Activated naive CD8-positive, alpha-beta T cell treated with anti-CD3 and anti-CD28 coated beads for 36 hours (primary cell): ENCODE measurements at places on chromosomes 4 and X. TPM values are rescaled to one million over a fixed set of nuclear protein-coding genes. Genes with fewer than 3 reads are reported as not detected.

Gene FRMPD4
- not detected for total RNA-seq

Gene NAA15
- 131 TPM for total RNA-seq

- DNase-seq: no peak
These were observed 25.3 kb downstream of the ADD1 start for GRCh38 chr4:2868877-2869487.

DNA sequence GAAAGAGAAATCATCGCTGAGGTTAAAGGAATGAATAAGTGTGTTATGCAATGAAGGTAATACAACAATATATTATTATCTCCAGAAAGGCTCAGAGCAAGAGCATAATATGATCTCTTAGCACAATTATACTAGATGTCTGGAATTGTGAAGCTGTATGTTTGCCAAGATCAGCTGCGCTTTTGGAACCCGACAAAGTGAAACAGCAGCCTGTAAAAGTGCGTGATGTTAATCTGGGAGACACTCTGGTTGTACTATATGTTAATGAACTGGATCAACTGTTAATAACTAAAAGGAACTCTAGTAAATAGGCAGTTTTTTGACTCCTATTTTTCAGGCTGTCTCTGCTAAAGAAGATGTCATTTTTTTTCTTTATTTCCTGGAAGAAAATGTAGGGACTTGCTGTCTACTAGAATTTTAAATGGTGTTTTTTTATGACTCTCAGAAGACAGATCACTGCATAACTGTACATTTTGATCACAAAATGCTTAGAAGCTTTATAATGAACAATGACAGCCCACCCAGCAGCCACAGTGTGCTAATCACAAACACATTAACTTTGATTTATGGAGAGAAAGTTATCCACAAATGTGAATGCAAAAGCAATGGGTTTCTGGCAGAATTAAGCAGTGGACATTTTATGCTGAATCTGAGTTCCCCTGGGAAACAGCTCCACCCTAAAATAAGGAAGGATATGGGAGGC, 50.2 kb downstream of the UGT2B28 start:
- DNase-seq: no peak

- DNase-seq: no peak
These were observed 32.6 kb downstream of the RELL1 start for GRCh38 chr4:37653601-37654000.

GRCh38 chrX:20205927-20206708, 60.6 kb downstream of the RPS6KA3 start:
- no peak for DNase-seq

- no peak for DNase-seq
These were observed 123.9 kb downstream of the ATP8A1 start for GRCh38 chr4:42533042-42533441.

GRCh38 chrX:135403374-135403773, 18.4 kb upstream of the SMIM10L2A start:
- no peak for DNase-seq

GRCh38 chrX:130114141-130114588, 3.9 kb upstream of the ELF4 start:
- no peak for DNase-seq

- no peak for DNase-seq
These were observed 96.6 kb upstream of the BANK1 start for GRCh38 chr4:101693842-101694398.

DNA sequence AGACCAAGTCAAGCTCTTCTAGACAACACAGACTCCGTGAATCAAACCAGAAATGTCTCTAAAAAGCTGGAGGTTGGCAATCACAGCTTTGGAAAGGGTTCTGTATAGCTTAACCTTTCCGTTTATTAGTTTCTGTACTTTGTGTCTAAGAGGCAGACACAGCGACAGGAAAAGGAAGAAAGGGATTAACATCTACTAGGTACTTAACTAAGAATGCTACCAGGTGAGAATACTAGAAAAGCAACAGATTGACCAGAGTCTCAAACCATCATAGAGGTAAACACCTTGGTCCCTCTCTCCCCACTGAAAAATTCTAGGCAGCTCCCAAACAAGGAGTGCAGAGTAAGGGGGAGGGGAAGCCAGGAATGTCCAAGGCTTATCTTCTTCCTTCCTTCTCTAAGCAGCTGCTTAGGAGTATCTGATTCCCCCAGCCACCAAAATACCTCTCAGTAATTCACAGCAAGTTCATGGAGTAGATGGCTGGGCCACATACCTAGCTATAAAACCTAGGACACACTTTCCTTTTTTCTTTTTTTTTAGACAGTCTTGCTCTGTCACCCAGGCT, 80.8 kb downstream of the APBB2 start:
- no peak for DNase-seq
